ENCODE measurements at places on chromosomes 3 and 15.
A peak's percentile ranks its signal among the peaks of the same experiment; 100 is the strongest.

- peak; percentile 93 for DNase-seq
Observed at GRCh38 chr3:10015461-10015904, 10.8 kb upstream of the FANCD2 start.

- DNase-seq = no peak
Observed at GRCh38 chr15:59330649-59331048, 42.0 kb downstream of the MYO1E start.

GRCh38 chr3:10226293-10226692, 22.0 kb upstream of the TATDN2 start:
- DNase-seq = no peak

- DNase-seq = no peak
Observed at GRCh38 chr3:184532940-184533732, 28.4 kb upstream of the EPHB3 start.
